Stimulated activated CD8-positive, alpha-beta memory T cell treated with anti-CD3 and anti-CD28 coated beads, Interleukin-7, amount 100 ng/mL, for 48 hours (primary cell): ENCODE measurements at places on chromosomes 2 and 18.
A peak's percentile ranks its signal among the peaks of the same experiment; 100 is the strongest.

DNA sequence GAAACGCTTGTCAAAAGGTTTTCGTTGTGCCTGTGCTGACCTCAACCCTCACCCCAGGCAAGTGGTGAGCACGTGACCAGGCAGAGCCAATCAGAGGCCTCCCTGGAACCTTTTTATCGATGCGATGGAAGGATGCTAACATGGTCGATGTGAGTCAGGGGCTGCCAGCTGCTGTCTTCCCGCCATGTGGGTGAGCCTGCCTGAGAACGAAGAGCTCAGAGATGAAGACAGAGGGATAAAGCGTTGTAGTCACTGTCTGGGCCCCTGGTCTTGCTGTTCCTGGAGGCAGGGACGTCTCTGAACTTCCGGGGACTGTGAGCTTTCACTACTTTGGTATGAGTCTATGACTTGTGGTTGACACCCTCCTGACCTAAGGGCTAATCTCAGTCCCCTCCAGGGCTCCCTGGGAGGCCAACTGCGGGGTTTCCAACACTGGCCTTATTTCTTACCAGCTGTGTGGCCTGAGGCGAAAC, 18.6 kb downstream of the DNMT3A start:
- DNase-seq, result peak; percentile 55

- no peak for DNase-seq
Observed at GRCh38 chr18:77658299-77658662, 408.6 kb downstream of the GALR1 start.

GRCh38 chr18:23540867-23541266, 37.6 kb downstream of the RMC1 start:
- DNase-seq, result no peak

- DNase-seq, result peak; percentile 79
Observed at GRCh38 chr2:135820003-135820618, 16.9 kb downstream of the LCT start.

DNA sequence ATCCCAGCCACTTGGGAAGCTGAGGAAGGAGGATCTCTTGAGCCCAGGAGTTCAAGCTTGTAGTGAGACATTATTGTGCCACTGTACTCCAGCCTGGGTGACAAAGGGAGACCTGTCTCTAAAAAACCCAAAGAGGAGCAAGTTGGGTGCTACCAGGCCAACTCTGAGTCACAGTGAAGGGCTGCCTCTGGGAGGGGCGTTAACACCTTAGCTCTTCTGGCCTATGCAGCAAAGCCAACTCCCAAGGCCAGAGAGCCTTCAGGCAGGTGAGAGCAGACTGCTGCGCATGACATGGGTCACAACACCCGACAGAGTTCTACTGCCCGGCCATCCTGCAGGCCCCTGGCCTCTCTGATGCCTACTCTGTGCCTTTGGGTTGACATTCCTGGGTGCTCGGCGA, 32.6 kb upstream of the ATG16L1 start:
- no peak for DNase-seq

GRCh38 chr18:78151234-78151633, 828.4 kb upstream of the SALL3 start:
- no peak for DNase-seq

DNA sequence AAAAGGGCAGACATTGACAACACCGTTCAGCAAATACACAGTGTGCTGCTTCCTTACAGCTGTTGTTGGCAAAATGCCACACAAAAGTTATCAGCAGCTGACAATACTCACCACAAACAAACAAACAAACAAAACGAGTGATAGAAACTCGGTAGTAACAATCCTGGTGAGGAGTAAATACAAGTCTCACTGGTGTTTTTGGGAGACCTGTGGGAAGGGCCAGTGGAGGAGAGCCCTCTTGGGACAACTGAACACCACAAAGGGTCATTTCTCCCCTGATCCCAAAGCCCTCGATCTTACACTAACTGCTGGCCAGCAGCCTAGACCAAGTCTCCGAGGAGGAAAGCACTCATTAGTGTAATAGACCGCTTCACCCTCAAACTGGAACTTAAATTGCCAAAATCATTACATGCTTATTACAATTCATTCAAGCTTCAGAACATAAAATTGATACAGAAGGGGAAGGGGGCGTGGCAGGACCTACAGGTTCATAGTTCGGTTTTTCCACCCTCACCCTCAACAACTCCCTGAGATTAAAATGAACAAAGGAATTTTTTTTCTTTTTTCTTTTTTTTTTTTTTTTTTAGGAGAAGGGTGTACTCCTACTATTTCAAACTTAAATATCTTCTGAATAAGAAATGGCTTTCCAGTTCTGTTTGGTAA, 5.0 kb downstream of the AP1S3 start:
- no peak for DNase-seq

GRCh38 chr18:46196627-46197243, 92.5 kb downstream of the HAUS1 start:
- no peak for DNase-seq
